ENCODE measurements at places on chromosomes 13 and 19.

- no peak for DNase-seq
Measured at GRCh38 chr13:23600534-23600933, 30.3 kb downstream of the TNFRSF19 start.

- no peak for DNase-seq
Measured at GRCh38 chr19:35656700-35657099, 8.6 kb downstream of the COX6B1 start.

DNA sequence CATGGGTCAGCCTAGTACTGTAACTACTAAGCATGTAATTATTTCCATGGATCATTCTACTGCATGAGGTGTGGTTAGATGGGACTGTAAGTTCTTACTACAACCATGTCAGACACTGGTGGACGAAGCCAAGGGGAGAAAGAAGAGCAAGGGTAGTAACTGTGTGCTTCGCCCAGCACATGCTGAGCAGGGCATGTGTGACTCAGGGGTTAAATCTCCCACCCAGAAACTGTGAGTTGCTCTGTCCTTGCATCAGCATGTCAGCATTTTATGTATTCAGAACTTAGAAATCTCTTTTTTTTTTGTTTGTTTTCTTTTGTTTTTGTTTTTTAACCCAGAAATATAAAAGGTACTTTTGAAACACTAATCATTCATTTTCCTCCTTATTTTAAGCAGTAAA is 436.6 kb upstream of the KLF12 start:
- no peak for DNase-seq

DNA sequence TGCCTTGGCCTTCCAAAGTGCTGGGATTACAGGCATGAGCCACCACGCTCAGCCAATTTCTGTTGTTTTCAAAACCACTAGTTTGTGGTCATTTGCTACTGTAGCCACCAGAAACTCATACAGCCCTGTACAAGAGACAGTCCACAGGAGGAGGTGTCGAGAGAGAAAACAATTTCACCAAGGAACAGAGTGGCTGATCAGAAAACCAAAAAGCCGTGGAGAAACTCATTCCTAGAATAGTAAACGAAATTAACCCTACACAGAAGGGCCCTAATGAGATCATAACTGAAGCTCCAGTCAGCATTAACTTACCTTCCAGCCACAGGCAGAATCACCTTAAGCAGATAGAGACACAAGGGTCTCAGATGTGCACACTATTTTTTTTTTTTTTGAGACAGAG is 3.8 kb upstream of the CCDC124 start:
- DNase-seq, result no peak

DNA sequence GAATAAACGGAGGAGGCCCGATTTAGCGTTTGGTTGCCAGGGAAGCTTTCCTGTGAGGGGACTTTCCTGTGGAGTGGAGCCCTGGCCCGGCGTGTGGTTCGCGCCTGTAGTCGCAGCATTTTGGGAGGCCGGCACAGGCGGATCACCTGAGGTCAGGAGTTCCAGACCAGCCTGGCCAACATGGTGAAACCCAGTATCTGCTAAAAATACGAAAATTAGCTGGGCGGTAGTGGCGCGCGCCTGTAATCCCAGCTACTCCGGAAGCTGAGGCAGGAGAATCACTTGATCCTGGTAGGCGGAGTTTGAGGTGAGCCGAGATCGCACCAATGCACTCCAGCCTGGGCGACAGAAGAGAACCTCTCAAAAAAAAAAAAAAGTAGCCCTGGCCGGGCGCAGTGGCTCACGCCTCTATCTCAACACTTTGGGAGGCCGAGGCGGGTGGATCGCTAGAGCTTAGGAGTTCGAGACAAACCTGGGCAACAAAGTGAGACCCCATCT is 6.9 kb downstream of the KANK3 start:
- DNase-seq, result no peak

GRCh38 chr13:45873491-45874325 is 22.2 kb upstream of the SIAH3 start:
- no peak for DNase-seq

- no peak for DNase-seq
Measured at GRCh38 chr19:29528350-29528945, 2.7 kb downstream of the VSTM2B start.

DNA sequence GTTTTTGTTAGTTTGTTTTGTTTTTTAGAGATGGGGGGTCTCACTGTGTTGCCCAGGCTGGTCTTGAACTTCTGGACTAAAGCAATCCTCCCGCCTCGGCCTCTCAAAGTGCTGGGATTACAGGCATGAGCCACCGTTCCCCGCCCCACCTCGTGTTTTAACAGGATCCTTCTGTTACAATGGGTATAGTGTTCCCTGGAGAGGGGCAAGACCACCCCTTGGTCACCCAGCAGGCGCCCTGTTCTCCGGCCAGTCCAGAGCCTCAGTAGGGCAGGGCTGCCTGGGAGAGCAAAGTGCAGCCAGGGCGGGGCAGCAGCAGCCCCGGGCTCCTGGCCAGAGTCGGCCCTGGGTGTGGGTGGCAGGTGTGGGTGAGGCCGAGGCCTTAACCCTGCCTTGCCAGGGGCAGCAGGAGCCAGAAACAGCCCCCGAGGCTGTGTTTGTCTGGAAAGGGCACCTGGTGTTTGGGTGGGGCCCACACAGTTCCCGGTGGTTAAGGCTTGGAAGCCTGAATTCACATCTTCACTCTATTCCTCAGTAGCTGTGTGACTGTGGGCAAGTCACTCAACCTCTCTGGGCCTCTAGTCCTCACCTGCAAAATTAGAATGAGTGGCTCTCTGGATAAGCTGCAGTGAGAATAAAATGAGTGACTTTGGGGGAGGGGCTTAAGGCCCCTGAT is 7.2 kb downstream of the VASP start:
- DNase-seq, result no peak

- DNase-seq, result no peak
Measured at GRCh38 chr13:106205871-106206270, 329.6 kb downstream of the EFNB2 start.

GRCh38 chr13:46775385-46776107 is 21.4 kb downstream of the ESD start:
- DNase-seq, result no peak

DNA sequence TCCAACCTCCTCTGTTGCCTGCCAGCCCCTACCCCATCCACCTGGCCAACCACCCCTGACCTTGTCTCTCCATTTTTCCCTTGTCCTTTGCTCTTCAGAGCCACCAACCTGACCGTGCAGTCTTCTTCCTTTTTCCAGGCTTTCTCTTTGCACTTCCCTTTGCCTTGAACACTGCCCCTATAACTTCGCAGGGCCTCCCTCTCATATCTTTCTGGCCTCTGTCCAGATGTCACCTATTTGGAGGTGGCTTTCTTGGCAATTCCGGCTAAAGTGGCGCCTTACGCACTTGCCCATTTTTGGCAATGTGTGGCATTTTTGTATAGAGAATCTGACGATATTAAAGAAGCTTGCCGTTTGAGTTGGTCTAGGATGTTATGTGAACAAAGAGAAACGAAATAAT is 844 bp downstream of the ZNF543 start:
- DNase-seq, result no peak

DNA sequence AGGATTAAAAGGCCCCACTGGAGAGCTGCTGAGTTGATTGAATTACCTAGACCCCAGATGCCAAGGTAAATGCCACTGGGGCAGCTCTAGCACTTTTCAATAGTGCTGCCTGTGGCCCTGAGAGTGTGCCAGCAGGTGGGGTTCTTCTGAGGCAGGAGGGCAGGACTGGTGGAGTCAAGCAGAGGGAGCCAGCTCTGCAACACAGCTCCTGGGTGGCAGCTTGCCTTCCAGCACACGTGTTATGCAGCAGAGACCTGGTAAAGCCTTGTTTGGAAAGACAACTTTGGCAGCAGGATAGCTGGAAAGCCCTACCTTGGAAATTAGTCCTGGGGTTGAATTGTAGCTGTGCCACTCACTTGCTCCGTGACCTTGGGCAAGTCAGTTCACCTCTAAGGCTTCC is 306.6 kb downstream of the ATP8A2 start:
- DNase-seq, result no peak

- peak; percentile 100 for DNase-seq
Measured at GRCh38 chr19:5961969-5962945, 15.7 kb downstream of the RANBP3 start.

GRCh38 chr13:112885782-112886268 is 83.2 kb upstream of the MCF2L start:
- DNase-seq, result peak; percentile 58

- DNase-seq, result no peak
Measured at GRCh38 chr19:16168465-16169081, 4.8 kb downstream of the CIB3 start.

DNA sequence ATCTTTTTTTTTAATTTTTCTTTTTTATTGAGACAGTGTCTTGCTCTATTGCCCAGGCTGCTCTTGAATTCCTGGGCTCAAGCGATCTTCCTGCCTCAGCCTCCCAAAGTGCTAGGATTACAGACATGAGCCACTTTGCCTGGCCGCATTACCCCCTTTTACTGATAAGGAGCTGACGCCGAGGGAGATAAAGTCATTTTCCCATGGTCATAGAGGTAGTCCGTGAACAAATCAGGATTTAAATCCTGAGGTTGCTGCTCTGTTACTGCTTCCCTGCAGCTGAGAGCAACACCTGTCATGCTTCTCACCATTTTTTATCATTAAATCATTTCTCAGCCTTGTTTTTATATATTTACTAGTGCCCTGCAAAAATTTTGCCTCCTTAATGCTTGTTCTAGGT is 7.4 kb downstream of the CYSLTR2 start:
- DNase-seq, result no peak

DNA sequence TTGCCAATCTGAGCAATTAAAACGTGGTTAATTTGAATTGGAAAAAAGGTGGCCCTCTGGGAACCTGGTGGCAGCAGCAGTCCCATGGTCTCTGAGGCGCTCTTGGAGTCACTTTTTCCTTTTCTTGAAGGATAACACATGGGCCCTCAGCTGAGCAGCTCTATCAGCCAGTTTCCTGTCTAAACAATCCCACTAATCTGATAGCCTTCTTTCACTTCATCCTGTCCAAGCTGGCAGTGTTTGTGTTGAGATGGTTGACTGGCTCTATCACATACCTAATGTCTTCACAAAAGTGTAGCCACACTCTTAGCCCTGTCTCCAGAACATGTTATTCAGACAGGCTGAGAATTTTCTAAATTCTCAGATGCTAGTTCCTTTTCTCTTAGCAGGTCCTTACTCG is 10.7 kb downstream of the MZT1 start:
- DNase-seq, result no peak

GRCh38 chr19:56577719-56578602 is 10.7 kb downstream of the ZNF470 start:
- no peak for DNase-seq

DNA sequence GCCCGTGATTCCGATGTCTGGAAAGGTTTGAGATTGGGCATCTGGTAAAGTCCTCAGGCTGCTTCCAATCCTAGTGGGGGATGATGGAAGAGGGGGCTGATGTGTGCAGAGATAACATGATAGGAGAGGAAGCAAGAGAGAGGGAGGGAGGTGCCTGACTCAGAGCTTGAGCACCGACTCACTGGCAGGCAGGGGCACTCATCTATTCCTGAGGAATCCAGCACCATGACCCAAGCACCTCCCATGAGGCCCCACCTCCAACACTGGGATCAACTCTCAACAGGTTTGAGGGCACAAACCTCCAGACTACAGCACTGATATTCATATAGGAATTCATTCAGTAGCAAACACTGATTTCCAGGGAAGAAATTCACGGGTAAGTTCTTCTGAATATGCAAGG is 5.6 kb upstream of the SIGLEC9 start:
- DNase-seq, result no peak

DNA sequence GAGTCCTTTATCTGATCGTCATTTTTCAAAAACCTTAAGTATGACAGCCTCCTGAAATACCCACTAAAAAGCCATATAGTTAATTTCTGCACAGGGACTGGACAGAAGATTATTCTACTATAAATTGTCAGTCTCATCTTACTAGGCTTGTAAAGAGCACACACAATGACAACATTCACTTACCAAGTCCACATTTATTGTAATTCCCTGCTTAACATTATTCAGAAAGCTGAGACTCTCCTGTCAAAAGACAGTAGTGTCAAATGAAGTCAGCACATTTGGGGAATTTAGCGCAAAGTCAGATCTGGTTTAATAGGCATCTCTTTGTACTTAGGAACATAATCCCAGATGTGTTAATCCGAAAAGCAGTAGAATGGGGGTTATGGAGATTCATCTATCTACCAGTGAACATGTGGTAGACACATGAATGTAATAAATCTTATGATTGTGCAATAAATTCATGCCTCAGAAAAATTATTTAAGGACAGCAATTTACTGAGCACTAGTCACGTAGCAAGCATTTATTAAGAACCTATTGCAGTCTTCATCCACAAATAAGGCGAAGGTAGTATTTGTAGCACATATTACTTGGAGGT is 224.6 kb upstream of the GPC6 start:
- DNase-seq, result no peak

GRCh38 chr13:31264151-31264550 is 64.4 kb downstream of the B3GLCT start:
- DNase-seq, result no peak

DNA sequence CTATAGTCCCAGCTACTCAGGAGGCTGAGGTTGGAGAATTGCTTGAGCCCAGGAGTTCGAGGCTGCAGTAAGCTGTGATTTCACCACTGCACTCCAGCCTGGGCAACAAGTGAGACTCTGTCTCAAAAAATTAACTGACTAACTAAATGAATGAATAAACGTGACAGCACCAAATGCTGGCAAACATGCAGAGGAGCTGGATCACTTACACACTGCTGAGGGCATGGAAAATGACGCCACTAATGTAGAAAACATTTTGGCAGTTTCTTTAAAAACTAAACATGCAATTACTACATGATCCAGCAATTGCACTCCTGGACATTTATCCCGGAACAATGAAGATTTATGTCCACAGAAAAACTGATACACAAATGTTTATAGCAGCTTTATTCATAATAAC is 31.3 kb upstream of the GTF3A start:
- no peak for DNase-seq

Data from NCI-H1417 treated with DMSO at 0.1 percent for 48 hours (cell line).